Peyer's patch (tissue), 4 donors: ENCODE measurements at places on chromosomes 5 and 9. TPM values are rescaled to one million over a fixed set of nuclear protein-coding genes. Genes with fewer than 3 reads are reported as not detected.

- no peaks in the 10 kb centered on the region for H3K27me3 ChIP-seq
- H3K27ac ChIP-seq: no peak overlapping the region
- no peaks in the 10 kb centered on the region for H3K4me1 ChIP-seq
Measured at GRCh38 chr9:18111146-18111545, 362.8 kb upstream of the ADAMTSL1 start.

Gene HMMR
- 3.3 TPM for total RNA-seq

DNA sequence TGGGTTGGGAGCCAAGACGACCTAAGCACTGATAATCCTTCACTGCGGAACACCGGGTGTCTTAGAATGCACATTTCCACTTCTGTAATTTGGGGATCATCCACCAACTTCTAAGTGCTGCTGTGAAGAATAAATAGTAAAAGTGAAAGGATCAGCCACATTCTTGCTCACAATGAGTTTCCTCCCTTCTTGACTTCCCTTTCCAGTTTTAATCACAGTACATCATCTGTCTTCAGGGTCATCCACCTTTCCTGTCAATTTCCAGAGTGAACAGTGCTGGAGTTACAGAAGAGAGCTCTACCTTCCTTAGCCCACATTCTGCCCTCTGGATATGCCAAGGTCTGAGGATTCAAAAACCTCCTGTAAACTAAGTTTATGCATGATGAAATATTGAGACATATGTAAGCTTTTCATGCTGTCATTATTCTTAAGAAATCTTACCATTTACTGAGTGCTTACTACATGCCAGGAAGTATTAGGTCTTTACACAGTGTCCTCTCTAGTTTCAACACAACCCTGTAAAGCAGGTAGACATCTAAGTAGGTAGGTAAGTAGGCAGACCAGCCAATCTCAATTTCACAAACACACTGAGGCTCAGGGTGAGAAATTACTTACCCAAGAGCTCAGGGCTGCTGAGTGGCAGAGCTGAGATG, 105.2 kb downstream of the CDK5RAP2 start:
- no peak for DNase-seq
- H3K4me1 ChIP-seq: no peaks in the 10 kb centered on the region
- no peaks in the 10 kb centered on the region for H3K27me3 ChIP-seq
- H3K27ac ChIP-seq: no peak overlapping the region
- no peak overlapping the region for H3K4me3 ChIP-seq

DNA sequence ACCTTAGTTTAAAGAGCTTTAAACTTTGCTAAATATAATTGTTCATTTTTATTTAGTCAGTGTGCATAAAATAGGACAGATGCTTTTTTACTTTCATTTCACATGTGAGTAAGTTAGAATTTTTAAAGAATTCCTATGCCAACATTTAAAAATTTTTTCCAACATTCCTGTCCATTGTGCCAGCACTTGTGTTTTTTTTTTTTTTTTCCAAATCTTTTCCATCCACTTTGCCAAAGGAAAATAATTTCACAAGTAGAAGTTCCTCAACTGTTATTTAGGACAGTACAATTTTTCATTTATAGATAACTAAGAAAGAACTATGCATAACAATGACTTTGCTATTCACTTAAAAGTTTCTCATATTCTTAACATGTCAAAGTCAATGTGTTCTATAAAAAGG, 189.5 kb downstream of the ADAMTS6 start:
- no peaks in the 10 kb centered on the region for H3K36me3 ChIP-seq
- H3K4me1 ChIP-seq: no peaks in the 10 kb centered on the region
- no peak overlapping the region for H3K27ac ChIP-seq
- no peaks in the 10 kb centered on the region for H3K27me3 ChIP-seq
- no peak overlapping the region for H3K4me3 ChIP-seq

GRCh38 chr5:154486427-154486866, 8.4 kb upstream of the HAND1 start:
- no peak overlapping the region for H3K27ac ChIP-seq
- H3K4me1 ChIP-seq: no peaks in the 10 kb centered on the region
- no peaks in the 10 kb centered on the region for H3K36me3 ChIP-seq

DNA sequence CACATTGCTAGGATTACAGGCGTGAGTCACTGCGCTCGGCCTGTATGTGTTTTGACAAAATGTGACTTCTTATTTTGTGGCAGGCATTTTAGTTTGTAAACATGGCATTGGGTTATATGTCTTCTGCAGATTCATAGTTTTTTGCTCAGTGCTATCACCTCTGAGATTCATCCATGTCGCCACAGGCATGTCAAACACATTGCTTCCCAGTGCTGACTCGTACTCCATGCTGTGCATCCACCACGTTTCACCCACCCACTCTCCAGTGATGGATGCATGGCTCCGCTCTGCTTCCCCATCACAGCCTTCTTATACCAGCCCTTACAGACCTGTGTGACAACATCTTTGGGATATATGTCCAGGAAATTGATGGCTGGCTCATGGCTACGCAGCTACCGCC, 158.8 kb downstream of the GAS1 start:
- H3K4me3 ChIP-seq: no peak overlapping the region
- H3K36me3 ChIP-seq: no peaks in the 10 kb centered on the region
- H3K4me1 ChIP-seq: no peaks in the 10 kb centered on the region

Gene IL3
- total RNA-seq: not detected

DNA sequence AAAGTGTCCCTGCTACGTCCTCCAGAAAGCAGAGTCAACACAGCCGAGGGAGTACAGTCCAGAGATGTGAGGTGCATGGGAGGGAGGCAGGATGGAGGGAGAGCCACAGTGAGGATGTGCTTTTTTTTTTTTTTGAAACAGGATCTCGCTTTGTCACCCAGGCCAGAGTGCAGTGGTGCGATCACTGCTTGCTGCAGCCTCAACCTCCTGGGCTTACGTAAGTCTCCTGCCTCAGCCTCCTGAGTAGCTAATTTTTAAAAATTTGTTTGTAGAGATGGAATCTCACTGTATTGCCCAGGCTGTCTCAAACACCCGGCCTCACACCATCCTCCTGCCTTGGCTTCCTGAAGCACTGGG, 33.2 kb upstream of the ALDH1B1 start:
- H3K27ac ChIP-seq: no peak overlapping the region
- DNase-seq: no peak
- no peaks in the 10 kb centered on the region for H3K4me1 ChIP-seq
- H3K36me3 ChIP-seq: no peaks in the 10 kb centered on the region
- H3K27me3 ChIP-seq: no peaks in the 10 kb centered on the region
- H3K4me3 ChIP-seq: no peak overlapping the region

GRCh38 chr5:366541-367357, 45.2 kb downstream of the AHRR start:
- H3K27ac ChIP-seq: no peak overlapping the region
- peaks cover 17% of the 10 kb centered on the region for H3K4me1 ChIP-seq
- no peak for DNase-seq
- H3K27me3 ChIP-seq: no peaks in the 10 kb centered on the region

Gene TAS2R1
- total RNA-seq: not detected

Gene TNFSF8
- total RNA-seq: 11.6 TPM

Gene FAM163B
- not detected for total RNA-seq

GRCh38 chr9:111386386-111386785, 56.4 kb upstream of the OR2K2 start:
- DNase-seq: no peak
- no peak overlapping the region for H3K4me3 ChIP-seq
- H3K27me3 ChIP-seq: no peaks in the 10 kb centered on the region
- no peaks in the 10 kb centered on the region for H3K4me1 ChIP-seq
- H3K36me3 ChIP-seq: peaks cover 5% of the 10 kb centered on the region

Gene AMBP
- not detected for total RNA-seq

Gene LHX3
- not detected for total RNA-seq

Gene CCNO
- 0.95 TPM for total RNA-seq

DNA sequence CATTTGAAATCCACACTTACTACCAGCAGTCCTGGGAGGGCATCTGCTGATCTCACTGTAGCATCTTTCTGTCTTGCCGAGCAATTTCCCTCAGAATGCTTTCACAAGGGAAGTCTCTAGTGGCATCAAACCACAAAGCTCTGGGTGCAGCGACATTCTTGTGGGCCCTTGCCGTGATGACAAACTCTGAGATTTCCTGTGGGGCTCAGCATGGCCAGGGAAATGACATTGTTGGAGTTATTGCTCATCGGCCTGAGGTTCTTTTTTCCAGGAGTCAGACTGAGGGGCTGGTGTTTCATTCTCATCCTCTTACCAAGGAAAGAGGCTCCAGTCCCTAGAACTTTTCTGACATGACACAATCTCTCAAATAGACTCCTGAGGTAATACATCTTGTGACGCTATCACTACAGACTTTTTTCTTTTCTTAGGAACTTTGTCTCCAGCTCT, 51.4 kb downstream of the PFDN1 start:
- H3K27me3 ChIP-seq: no peaks in the 10 kb centered on the region
- peaks cover 4% of the 10 kb centered on the region for H3K36me3 ChIP-seq
- no peak for DNase-seq
- no peak overlapping the region for H3K4me3 ChIP-seq
